ENCODE measurements at places on chromosomes 7 and 10.
A peak's percentile ranks its signal among the peaks of the same experiment; 100 is the strongest.

GRCh38 chr7:130151591-130152492, 53.4 kb downstream of the TMEM209 start:
- DNase-seq: no peak

- no peak for DNase-seq
Observed at GRCh38 chr7:151086802-151087244, 548 bp downstream of the AGAP3 start.

DNA sequence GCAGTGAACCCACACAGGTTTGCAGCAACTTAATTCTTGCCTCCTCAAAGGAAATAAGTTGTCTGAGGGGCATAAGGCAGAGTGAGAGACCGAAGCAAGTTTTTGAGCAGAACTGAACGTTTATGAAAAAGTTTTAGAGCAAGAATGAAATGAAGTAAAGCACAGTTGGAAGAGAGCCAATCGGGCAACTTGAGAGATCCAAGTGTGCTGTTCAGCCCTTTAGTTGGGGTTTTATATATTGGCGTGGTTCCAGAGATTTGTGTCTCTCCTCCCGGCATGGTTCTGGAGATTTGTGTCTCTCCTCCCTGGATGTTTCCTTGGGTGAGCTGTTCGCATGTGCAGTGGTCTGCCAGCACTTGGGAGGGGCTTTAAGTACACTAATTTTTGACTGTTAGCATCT, 141.4 kb upstream of the DGKB start:
- no peak for DNase-seq

- no peak for DNase-seq
Observed at GRCh38 chr10:97684866-97685394, 2.1 kb downstream of the AVPI1 start.

DNA sequence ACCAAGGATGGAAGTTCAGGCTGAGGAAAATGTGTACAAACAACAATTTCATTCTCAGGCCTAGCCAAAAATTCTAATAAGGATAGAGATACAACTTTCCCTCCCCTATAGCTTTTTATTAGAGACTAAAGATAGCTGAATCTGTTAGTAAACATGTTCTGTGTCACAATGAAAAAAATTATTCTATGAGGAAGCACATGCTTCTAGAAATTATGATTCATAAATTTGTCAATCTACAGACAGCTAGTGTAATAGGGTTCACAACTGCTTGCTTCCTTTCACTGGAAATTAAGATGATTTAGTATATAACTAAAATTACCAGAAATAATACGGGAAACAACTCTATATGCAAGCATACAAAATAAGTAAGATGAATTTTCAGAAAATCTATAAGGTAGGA, 56.6 kb downstream of the CCDC3 start:
- DNase-seq: no peak

DNA sequence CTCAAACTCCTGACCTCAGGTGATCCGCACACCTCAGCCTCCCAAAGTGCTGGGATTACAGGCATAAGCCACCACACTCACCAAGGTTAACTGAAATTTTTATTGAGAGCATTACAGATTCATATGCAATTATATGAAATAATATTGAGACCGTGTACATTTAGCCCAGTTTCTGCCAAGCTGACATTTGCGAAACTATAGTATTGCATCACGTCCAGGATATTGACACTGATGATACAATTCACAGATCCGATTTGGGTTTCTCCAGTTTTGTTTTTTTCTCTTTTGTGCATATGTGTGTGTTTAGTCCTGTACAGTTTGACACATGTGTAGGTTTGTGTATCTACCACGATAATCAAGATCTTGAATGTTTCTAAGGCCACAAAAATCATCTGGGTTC, 627.9 kb upstream of the FOXK1 start:
- DNase-seq: no peak

- no peak for DNase-seq
Observed at GRCh38 chr10:88992921-88993524, 2.4 kb downstream of the FAS start.

GRCh38 chr10:72800000-72800740, 93.4 kb upstream of the OIT3 start:
- no peak for DNase-seq

DNA sequence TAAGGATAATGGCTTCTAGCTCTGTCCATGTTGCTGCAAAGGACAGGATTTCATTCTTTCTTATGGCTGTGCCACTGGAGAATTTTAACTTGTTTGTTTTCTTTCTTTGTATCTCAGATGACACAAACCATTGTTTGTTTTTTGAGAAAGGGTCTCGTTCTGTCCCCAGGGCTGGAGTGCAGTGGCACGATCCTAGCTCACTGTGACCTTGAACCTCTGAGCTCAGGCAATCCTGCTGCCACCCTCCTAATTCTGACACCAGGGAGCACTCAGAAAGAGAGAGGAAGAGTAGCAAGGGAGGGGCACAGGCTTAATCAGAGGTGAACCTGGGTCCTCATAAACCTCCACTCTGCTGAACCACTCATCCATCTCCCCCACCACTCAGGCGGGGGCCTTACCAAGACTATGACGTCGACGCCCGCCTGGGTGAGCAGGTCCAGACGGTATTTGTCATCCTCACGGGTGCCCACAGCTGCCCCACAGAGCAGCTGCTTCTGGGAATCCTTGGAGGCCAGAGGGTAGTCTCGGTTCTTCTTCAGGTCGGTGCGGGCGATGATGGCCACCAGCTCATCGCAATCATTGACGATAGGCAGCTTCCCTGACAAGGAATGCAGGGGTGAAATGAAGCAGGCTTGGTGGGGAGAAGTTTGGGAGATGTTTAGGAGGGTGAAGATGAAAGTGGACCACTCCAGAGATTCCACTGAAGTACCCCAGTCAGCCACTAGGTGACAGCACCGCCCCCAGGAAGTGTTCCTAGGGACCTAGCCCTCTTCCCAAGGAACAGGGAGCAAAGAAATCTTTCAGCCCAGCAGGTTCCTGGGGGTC, 11.6 kb downstream of the IMPDH1 start:
- peak; percentile 53 for DNase-seq

Measured in left ventricle myocardium inferior (tissue), 1 donor.